Kidney tubule cell (primary cell): ENCODE measurements at places on chromosomes 11 and 22.

GRCh38 chr11:74476536-74476935 is 9.2 kb upstream of the KCNE3 start:
- no peak for DNase-seq

- peak; percentile 44 for DNase-seq
Observed at GRCh38 chr22:45678961-45679912, 7.6 kb downstream of the ATXN10 start.

DNA sequence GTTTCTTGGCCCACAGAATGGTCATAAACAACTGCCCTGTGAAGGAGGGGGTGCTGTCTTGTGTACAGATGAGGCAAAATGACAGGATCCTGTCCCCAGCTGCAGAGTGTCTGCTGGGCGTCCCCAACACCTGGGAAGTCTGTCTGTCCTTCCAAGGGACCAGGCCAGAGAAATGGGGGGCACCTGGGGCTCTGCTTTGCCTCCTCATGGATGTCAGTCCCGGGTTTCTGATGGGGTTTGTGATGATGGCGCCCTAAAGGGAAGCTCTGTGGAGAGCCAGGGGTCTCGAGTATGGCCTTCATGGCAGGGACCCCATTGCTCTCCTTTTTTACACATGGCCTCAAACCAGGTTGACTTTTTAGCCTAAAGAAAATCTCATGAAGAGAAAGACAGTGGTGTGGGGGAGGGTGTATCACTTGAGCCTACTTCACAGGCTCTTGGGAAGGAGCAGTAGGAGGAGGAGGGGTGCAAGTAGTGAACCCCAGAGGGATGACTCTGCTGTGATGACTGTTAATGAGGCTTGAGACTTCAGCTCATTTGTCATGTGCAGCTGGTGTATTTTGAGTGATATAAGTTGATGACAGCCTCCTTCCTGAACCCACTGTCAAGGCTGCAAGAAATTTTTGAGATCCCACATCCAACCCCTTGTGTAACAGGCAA is 40.6 kb upstream of the TUB start:
- DNase-seq: no peak

GRCh38 chr22:23784215-23784732 is 2.5 kb upstream of the SMARCB1 start:
- DNase-seq: peak; percentile 49

DNA sequence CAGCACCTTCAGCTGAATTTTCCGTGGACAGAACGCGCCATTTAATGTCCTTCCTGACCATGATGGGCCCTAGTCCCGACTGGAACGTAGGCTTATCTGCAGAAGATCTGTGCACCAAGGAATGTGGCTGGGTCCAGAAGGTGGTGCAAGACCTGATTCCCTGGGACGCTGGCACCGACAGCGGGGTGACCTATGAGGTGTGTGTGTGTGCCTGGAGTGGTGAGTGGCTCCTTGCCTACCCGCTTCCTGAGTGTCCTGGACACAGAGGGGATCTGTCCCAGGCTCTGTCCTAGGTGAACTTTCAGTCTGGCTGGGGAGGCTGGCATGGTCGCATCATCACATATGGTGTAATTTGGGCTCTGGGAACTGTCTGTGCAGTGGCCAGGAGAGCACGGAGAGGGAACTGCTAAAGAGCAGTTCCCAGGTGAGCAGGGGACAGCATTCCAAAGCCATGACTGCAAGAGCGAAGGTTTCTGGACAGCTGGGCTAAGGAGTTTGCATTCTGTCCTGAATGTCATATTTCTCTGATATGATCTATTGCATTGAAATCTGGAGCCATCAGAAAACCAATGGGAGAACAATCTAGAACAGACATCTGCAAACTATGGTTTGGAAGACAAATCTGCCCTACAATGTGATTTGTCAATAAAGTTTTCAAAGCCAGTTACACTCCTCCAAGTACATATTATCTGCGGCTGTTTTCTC is 104.3 kb downstream of the RRAS2 start:
- DNase-seq: peak; percentile 45

DNA sequence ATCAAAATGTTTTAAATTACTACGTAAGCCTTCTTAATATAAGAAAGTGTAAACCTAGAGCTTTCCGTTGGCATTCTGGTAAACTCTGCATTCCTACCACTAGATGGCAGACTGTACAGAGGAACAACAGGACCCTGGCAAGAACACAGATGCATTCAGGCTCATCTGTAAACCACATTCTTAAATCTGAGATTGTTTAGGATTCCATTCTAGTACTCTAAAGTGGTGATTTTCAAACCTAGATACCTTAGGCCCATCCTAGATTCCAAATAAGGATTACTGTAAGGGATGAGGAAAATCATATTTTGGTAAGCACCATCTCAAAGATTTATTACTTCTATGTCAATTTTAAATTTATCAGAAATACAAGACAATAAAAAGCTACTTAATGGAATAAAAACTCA is 26.9 kb downstream of the PICALM start:
- DNase-seq: peak; percentile 88

DNA sequence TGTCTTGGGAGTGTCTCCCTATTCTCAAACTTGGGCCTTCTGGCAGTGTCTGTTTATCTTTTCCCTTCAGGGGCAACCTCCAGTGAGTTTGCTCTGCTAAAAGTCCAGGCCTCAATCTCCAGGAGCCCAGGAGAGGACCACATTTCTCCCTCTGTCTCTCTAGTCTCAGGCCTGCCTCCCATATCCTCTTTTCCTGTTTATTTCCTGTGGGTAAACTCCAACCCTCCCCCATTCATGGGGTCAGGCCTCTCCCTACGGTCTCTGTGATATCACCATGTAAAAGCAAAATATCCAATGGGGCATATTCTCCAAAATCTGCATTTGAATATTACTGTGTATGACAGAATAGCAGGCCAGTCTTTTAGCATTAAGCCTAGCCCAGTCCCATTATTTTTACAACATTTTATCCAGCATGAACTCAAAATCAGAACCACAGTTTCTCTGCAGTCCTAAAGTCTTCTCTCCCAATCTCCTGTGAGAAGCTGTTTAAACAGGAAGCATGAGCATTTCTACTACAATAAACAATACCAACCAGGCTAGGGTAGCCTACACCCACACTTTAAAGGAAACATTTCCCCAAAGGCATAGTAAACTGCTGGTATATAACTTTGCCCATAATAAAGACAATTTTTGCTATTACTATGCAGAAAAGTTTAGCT is 18.0 kb upstream of the TMEM135 start:
- no peak for DNase-seq

- DNase-seq: peak; percentile 75
Observed at GRCh38 chr11:118608360-118609227, 1.2 kb downstream of the PHLDB1 start.

GRCh38 chr11:56522008-56522407 is 21.0 kb downstream of the OR5M11 start:
- no peak for DNase-seq

DNA sequence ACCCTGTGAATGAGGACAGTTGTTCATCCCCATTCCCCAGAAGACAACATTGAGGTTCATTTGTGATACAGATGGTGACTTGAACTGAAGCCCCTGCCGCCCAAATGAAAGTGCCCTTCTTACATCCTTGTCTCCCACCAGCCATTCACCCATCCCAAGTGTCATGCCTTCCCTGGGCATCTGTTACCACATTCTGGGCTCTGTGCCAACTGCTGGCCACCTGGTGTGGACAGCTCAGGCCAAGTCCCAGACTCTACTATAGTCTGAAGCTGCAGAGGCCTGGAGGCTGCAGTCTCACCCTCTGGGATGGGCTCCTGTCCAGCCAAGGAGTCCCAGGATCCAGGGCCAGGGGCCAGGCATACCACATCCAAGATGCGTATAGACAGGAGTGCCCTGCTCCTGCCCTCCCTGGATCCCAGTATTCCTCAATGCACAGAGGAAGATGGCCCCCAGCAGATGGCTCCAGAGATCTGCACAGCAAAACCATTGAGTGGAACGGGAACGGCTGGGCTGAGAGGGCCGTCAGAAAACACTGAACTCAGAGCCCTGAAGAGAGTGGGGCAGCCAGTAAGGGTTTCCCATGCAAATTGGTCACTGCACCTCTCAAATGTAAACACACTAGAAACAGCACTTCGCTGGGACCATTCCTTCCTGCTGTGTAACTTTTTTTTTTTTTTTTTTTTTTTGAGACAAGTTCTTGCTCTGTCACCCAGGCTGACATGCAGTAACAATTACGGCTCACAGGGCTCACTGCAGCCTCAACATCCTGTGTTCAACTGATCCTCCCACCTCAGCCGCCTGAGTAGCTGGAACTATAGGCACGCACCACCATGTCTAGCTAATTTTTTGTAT is 22.8 kb downstream of the ARRB1 start:
- peak; percentile 83 for DNase-seq

GRCh38 chr11:61034704-61035525 is 63.4 kb downstream of the CD6 start:
- no peak for DNase-seq
